ENCODE measurements at places on chromosomes 13 and 19.

GRCh38 chr19:40797963-40798682 is 868 bp upstream of the EGLN2 start:
- no peak for DNase-seq

DNA sequence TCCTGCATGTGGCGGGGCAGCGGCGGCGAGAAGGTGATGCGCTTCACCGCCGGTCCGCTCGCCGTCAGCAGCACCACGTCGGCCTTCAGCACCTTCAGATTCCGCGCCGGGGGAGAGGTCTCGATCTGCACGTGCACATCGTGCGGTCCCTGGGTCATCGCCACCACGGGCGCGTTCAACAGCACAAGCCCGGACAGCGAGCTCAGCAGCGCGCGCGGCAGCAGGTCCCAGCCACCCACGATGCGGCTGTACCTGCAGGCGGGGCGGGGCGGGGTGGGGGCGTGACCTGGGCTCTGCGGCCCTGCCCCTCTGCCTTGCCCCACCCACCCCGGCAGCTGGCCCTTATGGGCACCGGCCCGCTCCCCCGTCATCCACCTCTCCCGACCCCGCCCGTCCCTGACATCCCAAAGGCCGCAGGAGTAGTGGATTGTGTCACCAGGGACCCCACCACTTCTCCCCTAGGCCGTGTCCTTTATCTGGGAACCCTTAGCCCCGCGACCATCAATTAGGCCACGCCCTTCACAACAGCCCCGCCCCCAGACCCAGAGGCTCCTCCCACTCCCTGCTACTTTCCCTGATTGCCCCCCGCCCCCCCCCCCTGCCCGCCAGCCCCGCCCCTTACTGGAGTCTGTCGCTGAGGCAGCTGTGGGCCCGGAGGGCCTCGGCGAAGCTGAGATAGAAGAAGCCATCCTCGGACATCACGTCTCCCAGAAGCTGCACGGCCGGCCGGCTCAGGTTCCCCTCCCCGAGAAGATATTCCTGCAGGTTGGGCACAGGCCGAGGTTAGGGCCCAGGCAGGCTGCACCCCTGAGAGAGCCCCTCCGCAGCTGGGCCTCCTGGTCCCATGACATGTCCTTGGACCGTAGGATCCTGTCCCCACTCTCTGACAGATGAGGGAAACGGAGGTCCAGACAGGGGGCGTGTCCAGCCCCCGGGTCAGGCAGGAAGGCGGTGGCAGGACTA is 6.1 kb downstream of the IL4I1 start:
- DNase-seq = no peak

- no peak for DNase-seq
These were observed 122.0 kb downstream of the OLFM4 start for GRCh38 chr13:53150568-53150967.

- no peak for DNase-seq
These were observed 6.5 kb downstream of the DOT1L start for GRCh38 chr19:2170219-2170618.

DNA sequence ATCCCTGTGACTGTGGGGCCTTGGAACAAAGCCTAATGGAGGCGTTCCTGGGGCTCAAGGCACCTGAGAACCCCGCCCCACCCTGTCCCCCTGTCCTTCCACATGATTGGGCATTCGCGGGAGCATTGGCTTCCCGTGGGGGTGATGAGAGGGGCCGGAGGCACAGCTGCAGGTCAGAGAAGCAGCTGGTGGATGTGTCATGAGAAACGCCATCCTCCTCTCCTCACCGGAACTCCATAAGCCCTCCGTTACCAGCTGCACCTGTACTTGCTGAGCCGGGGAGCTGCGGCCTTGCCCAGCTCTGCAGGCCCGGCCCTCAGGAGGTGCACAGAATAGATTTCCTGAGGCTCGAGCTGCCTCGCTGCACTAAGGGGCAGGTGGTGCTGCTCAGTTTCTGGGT is 42.0 kb downstream of the CAPN12 start:
- DNase-seq = no peak

GRCh38 chr13:73335210-73335609 is 276.4 kb downstream of the KLF5 start:
- DNase-seq = no peak

GRCh38 chr13:33541962-33542308 is 256.4 kb upstream of the STARD13 start:
- DNase-seq = no peak

DNA sequence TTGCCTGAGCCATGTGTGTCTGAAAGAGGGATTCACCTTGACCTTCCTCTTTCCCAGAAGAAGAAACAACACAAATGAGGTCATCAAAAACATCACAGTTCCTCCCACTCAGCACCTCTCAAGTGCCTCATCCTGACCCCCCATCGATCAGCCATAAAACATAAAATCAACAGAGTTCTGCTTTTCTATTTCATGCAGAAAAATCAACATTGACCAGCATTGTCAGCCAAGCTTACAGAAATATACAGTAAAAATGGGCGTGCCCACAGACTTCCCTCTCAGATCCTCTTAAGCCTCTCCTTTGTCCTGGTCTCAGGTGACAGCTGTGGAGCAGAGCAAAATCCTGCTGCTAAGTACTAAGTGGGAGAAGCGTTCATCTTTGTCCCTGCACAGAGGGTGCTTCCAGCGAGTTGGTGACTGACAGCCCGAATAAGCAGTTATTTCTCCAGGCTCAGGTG is 213.3 kb downstream of the OLFM4 start:
- no peak for DNase-seq

DNA sequence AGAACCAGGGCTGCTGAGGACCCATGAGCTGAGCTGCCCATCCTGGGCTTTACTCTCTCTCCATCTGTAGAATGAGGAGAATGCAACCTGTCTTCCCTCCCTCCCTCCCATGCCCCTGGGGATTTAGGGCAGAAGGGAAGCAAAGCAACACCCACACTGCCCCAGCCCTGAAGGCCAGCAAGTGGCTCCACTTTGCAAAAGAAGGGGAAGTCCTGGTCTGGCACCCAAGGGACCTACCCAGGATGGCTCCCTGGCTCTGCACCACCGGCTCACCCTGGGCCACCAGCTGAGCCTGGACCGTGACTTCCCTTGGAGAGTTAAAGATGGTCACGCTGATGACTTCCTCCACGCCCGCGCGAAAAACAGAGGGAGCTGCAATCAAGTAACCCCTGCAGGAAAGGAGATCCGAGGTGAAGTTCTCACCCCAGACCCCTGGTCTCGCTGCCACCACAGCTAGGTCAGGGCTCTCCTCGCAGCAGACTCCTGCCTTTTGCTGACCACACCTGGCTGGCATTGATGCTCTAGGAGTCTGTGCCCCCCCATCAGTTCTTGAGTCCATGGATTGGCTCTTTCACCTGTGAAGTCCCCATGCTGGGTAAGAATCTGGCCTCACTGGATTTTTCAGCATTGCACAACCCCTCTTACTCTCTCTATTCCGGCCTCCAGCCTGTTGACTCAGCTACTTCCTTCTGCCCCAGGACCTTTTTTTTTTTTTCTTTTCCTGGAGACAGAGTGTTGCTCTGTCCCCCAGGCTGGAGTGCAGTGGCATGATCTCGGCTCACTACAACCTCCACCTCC is 4.6 kb downstream of the CPAMD8 start:
- no peak for DNase-seq

DNA sequence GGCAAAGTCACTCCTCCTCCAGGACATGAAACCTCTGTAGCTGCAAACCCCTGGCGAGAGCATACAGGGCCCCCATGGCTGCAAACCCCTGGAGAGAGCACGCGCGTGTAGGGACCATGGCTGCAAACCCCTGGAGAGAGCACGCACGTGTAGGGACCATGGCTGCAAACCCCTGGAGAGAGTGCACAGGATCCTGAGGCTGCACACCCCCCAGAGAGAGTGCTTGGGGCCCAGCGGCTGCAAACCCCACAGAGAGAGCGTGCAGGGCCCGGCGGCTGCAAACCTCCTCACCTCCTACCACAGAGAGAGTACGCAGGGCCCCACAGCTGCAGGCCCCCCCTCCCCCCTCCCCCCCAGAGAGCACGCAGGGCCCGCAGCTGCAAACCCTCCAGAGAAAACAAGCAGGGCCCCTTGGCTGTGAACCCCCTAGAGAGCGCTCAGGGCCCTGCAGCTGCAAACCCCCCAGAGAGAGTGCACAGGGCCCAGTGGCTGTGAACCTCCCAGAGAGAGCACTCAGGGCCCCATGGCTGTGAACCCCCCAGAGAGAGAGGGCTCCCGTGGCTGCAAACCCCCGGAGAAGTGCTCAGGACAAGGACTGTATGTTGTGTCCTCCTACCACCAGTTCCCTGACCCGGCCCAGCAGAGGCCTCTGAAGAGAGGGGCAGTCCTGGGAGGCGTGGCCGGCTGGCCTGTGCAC is 7.3 kb downstream of the ADPRHL1 start:
- DNase-seq = no peak

- DNase-seq = no peak
These were observed 243.6 kb downstream of the DLEU7 start for GRCh38 chr13:50599927-50600326.

DNA sequence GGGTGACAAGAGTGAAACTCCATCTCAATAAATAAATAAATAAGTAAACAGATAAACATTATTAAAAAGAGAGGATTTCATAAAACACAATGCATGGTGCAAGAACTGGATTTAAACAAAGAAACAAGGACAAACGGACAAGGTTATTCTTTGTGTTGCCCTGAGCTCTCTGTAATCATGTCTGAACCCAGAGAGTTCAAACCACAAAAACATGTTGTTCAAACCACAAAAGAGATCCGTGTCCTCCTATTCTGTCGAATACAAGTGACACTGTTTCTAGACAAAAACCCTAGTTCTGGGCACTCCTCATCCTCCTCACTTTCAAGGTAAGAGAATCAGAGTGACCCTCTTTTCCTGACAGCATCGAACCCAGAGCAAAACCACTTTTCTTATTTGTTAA is 4.6 kb upstream of the TPRX2 start:
- DNase-seq = no peak

DNA sequence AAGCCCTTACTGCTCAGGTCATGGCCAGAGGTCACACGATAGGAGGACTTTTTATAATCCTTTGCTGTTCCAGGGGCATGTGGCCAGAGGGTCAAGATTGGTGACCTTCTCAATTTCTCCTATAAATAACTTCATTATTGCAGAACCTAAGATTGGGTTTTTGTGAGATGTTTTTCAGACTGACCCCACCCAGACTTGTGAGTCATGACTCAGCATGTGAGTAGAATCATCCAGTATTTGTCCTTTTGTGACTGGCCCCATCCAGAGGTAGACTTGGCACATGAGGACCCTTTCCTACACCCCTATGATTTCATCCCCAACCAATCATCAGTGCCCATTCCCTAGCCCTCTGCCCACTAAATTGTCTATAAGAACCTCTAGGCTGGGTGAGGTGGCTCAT is 84.5 kb upstream of the ABCC4 start:
- DNase-seq = no peak

DNA sequence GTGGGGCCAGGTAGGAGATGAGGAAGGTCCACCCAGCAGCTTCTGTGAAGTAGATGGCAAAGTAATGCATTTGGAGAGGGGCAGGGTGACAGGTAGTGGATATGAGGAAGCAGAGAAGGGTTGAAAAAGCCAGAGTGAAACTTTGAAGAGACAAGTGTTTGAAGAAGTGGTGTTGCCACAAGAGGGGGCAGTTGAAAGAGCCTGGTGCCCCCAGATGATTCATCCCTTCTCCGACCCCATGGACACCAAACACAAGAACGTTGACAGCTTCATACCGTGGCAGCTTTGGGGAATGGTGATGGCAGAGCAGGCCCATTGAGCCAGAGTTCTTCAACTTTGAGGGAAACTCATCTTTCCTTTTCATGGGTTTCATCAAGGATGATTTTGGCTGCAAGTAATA is 19.9 kb downstream of the IFNL3 start:
- DNase-seq = no peak

GRCh38 chr13:40470660-40471059 is 195.8 kb downstream of the FOXO1 start:
- DNase-seq = no peak

- DNase-seq = peak; percentile 34
These were observed 19.3 kb downstream of the CCNE1 start for GRCh38 chr19:29831041-29831548.

GRCh38 chr13:106246666-106247188 is 288.7 kb downstream of the EFNB2 start:
- DNase-seq = no peak

GRCh38 chr19:2026770-2027169 is 11.3 kb upstream of the BTBD2 start:
- DNase-seq = no peak

DNA sequence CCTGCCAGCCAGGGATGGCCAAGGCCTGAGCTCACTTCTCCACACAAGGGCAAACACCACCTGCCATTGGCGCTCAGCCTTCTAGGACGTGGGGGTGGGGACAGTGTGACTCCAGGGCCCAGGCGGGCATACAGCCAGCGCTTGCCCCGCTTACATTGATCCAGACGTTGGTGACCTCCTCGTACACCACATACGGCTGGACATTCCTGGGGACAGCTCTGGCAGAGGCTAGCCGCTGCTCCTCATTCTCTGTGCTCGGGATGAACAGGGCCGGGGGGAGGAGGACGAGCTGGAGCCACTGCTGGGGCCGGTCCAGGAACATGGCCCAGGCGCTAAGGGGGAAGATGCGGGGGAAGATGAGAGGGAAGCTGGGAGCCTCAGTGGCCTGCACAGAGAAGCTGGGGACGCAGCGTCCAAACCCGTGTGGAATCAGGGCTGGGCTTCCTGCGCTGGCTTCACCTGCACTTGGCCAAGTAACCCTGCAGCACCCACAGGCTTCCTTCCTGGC is 25.1 kb upstream of the MYDGF start:
- no peak for DNase-seq

DNA sequence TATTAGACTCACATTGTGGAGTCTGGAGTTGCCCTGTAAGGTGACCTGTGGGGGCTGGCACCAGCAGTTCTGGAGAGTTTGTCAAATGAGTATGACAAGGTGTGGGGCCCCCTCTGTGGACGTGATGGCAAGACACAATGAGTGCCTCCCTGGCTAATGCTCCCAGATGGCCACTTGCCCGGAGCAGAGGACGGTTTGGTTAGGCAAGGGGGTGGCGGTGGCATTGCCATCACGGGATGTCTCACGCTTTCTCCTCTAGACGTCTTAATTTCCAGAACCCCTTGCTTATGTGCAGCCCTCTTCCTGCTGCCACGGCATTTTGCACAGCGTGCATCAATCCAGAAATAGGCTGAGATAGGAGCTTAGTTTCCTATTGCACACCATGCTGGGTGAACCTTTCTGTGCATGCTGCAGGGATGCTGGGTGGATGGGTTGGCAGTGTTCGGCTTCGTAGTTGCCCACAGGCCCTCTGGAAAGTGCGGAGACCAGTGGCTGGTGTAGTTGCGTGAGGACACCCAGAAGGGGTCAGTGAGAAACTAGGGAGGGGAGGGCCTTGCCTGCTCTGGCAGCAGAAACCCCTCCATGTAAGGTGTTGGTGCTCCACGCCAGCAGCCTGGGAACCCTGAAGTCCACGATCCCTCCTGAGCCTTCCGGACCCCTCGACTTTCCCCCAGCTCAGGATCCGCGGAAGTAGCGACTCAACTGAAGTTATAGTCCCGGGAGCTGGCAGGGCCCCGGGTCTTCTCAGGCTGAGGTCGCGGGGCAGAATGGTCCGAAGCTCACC is 18.1 kb upstream of the LRP3 start:
- no peak for DNase-seq

GRCh38 chr19:42076380-42076944 is 496 bp downstream of the ZNF574 start:
- DNase-seq = peak; percentile 16

GRCh38 chr13:50016444-50016843 is 1.2 kb downstream of the KCNRG start:
- no peak for DNase-seq
